ENCODE measurements at places on chromosomes 12 and 14.
A peak's percentile ranks its signal among the peaks of the same experiment; 100 is the strongest.

DNA sequence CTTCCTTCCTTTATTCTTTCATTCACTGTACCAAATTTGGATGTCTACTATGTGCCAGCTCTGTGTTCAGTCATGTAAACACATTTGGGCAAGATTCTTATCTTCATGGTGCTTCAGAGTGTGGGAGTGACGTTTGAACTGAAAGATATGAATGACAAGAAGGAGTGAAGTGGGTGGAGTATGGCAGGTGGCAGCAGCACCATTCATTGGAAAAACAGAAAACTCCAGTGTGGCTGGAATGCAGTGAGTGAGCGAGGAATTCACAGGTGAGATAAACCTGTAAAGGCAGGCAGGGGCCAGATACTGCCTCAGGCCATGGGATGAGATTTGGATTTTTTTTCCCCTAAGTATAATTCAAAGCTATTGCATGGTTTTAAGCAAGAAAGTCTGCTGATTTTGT is 140.7 kb upstream of the CCDC198 start:
- no peak for DNase-seq

DNA sequence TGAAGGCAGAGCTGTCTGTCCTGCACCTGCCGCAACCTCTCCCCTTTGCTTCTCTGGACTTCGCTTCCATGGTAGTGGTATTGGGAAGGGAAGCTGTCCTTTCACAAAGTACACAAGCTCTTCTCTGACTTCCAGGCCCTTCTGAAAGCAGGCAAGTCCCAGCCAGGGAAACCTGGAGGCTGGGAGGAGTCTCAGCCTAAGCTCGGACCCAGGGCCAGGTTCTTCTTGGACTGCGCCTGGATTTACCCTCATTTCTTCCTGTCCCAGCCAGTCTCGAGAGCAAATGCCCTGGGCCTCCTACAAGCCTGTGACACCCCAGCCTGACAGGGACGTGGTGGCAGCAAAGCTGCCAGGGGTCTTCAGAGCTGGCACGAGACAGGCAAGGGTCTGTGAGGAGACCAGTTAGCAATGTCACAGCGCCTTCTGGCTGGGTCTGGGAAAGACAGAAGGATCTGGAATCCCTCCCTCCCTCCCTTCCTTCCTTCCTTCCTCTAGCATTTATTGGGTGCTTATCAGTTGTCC is 22.4 kb downstream of the ISCA2 start:
- no peak for DNase-seq

DNA sequence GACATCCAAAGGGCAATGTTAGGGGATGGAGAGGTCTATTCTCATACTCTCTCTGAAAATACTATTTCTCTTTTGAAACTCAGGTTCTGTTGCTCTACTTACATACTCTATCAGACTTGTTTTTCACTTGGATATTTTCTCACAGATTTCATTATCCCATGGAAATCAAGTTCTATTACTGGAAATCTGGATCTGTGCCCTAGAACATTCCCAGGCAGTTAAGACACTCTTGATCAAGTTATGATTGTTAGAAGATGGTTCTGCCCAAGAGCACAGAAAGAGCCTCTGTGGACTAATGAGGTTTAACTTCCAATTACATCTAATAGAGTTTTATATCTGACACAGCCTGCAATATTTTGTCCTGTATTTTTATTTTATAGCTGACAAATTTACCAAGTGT is 591.0 kb upstream of the ATP2B1 start:
- DNase-seq: no peak

DNA sequence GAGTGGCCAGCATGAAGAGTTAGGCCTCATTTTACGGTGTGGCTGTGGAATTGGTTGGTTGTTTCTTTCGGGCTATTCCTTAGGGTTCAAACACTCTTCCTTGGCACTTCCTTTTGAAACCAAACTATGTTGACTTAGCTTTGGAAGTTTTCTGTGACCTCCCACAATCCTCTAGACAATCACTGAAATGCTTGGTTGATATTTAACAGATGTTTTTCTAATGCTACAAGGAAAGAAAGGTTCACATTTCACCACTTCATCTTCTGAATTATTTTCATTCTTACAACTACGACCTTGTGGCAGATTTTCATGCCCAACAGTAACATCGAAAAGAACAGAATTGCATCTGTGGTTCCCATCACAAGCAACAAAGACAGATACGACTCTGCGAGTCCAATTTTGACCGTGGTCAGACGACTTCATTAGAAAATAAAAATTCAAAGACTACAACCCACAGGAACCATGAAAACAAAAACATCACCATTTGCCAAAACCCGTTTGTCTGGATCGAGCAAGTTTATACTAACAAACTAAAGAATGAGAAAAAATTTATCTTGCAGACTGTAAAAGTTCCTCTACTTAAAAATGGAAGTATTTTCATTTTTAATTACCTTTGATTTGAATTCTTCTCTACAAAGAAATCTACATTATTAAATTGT is 16.9 kb downstream of the PRKAB1 start:
- peak; percentile 69 for DNase-seq

DNA sequence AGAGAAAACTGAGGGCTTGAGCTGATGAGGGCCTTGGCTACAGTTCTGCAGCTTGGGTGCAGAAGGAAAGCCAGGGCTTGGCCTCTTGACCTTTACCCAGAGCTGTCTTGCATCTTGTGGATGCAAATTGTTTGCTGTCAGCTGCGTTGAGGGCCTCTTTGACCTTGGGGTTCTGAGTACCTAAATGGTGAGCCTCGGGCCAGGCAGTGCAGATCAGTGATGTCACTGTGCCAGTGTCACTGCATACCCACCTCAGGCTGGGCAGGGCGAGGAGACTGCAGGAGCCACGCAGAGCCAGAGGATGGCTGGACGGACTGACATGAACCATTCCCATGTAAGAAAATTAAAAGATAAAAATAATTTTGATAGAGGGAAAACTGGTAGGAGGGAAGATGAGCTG is 18.6 kb downstream of the ESRRB start:
- DNase-seq: no peak

GRCh38 chr14:50344116-50344775 is 32.1 kb downstream of the DMAC2L start:
- no peak for DNase-seq

DNA sequence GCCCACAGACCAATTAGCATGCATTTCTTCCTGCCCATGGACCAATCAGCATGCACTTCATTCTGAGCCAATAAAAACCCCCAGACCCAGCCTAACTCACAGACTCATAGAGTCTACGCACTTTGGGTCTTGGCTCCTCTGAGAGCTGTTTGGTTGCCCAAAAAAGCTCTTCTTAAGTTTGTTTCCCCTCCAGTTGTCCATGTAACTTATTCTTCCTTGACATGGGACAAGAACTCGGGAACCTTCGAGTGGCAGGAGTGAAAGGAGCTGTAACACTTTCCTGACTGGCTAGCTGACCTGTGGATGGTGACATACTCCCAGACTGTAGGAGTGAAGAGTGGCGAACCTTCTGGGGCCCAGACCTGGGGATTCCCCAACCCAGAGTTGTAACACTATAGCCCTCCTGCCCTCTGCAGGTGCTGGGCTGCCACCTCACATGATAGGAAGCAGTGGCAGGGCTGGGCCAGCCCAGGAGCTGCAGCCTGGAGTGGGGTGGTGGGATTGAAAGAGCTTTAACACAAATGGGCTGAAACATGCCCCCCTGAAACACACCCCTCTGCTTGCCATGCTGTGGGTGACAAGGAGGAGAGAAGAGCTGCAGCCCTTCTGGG is 4.4 kb upstream of the BTBD7 start:
- DNase-seq: no peak

GRCh38 chr14:52021957-52022600 is 32.7 kb downstream of the RTRAF start:
- no peak for DNase-seq

DNA sequence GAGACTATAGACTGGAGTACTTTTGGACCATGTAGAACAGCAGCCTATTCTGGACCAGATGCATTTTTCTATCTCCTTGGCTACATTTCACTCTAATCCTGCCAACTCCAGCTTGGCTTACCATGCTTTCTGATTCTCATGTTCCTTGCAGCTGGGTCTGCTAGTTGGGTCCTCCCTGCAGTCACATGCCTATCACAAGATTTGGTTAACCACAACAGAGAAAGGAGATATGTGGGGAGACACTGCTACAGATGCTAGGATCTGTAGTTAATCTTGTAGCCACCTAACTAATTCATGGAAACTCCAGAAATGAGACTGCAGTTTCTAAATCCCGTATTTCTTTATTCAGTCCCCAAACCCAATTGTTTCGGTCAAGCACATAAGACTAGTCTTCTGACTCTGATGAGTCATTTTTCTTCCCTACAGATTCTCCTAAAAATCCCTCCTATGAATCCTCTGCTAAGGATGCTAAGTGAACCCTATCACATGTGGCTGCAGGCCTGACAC is 410.6 kb downstream of the DAD1 start:
- DNase-seq: no peak

- peak; percentile 82 for DNase-seq
Measured at GRCh38 chr14:73452341-73453186, 5.8 kb downstream of the NUMB start.

- peak; percentile 16 for DNase-seq
Measured at GRCh38 chr12:92551853-92552397, 150.9 kb upstream of the PLEKHG7 start.

DNA sequence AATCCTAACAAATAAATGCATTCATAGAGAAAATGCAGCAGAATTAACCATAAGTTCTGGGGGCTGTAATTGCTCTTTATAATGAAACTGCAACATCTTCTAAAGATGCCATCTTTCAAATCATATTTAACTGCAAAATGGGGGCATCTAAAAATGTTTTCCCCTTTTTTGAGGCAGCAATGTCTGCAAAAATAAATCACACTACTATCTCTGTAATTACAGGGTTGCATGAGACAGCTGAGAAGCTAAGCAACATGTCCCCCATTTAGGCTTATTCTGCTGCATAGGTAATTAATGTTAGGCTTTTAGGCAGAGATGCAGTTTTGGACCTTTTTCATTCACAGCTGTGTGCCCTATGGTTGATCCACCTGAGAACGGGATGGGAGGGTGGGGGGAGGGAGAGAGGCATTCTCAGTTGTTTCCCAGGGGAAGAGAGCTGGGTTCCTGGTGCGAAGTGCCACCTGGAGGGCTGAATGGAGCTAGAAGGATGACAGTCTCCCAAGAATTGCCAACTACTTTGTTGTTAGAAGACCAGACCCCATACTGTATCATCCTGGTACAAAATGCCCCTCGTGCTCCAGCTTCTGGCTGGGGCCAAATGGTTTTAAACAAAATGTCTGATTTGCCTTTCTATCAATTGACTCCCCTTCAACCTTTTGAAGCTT is 154.2 kb downstream of the APAF1 start:
- no peak for DNase-seq

All from fibroblast of gingiva (primary cell).